ENCODE measurements at places on chromosomes 5 and 9.

DNA sequence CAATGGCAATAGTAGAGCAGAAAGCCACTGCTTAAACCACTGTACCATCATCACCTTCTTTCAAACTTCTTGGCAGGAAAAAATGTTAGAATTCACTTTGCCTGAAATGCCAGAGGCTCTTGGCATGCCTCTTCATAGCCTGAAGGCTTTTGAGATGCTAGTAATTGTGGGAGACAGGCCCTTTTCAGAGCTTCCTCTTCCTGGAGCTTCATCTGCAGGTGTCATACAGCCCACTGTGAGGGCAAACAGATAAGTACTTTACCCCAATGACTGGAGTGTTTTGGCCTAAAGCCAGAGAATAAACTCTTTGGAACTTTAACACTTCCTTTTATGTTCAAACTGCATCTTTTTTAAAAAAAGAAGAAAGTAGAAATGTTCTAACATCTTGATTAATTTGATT lies 81.3 kb upstream of the TMEM171 start:
- DNase-seq, result no peak

GRCh38 chr9:68515326-68516017 lies 25.2 kb downstream of the TMEM252 start:
- DNase-seq, result no peak

- no peak for DNase-seq
Measured at GRCh38 chr9:37005517-37006140, 28.4 kb downstream of the PAX5 start.

DNA sequence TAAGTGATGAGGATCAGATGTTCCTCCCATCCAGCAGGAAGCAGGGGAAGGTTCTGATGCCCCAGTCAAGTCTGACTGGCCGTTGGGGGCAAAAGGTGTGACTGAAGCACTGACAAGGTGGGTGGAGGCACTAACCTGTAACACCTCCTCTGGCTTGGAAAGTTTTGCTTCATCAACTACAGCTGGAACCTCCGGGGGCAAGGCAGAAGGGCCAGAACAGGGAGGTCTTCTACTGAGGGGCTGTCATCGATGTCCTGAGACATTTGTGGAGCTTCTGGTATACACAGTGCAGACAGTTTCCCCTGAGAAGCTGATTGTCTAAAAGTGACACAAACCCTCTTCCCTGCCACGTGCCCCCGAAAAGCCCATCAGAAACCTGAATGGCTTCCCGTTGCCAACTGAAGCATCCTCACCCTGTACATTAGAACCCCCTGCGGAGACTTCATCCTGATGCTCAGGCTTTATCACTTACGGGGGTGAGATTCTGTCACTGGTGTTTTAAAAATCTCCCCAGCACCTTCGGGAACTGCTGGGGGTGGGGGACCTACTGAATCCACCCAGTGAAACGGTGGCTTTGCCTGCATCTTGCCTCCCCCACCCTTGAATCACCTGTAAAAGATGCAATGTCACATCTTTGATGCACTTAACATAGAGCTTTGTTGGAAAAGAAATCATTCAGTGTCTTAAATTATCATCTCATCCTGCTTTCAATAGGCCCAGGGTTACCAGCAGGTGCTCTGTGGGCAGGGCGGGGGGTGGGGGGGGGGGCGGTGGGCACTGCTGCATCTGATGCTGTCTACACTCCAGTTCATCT lies 24.6 kb downstream of the TRAF1 start:
- DNase-seq, result no peak

DNA sequence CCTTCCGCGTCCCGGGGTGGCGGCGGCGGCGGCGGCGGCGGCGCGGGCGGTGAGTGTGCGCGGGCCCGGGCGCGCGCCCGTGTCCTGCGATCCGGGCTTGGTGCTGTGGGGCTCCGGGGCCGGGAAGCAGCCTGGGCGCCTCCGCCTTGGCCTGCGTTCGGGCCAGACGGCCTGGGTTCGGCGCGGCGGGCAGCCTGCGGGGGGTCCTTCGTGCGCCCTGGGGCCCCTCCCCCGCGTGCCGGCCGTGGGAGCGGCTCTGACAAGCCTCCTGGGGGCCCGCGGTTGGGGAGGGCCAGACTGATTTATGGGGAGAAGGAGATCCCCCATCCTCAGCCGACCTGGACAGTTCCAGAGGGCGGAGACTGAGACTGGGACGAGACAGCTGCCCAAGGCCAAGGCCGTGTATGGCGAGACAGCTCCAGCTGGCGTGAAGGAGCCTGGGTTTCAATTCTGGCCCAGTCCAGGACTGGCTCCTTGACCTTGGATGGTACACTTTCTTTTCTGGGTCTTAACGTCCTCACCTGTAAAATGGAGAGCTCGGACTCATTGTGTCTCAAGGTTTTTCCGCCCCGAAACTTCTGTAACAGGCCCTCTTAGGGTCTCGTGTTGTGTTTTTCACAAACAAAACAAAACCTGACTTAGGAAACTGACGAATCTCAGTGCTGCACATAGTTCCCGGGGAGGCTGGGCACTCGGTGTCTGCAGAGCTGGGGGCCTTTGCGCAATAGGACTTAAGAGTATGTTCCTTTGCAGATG lies 603 bp downstream of the TMEM268 start:
- DNase-seq, result peak; percentile 59

GRCh38 chr5:147822686-147823491 lies 8.6 kb downstream of the SPINK1 start:
- DNase-seq, result peak; percentile 13

DNA sequence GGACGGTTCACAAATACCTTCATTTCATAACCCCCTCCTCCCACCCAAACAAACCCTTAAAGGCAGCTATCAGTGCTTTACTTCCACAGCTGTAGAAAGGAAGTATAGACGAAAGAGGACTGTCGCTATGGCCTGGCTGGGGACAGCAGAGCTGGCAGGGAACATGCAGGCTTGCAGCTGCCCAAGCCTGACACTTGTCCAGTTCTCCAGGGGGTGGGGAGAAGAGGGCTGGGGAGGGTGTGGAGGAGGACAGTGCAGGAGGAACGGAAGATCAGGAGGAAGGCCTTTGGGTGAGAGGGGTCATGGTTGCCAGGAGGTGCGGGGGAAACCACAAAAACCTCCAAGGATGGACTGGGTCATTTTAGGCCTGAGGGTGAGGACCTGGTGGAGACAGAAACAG lies 25.9 kb downstream of the ARPC5L start:
- DNase-seq, result no peak

- DNase-seq, result no peak
Measured at GRCh38 chr9:28121366-28121765, 548.1 kb upstream of the C9orf72 start.

DNA sequence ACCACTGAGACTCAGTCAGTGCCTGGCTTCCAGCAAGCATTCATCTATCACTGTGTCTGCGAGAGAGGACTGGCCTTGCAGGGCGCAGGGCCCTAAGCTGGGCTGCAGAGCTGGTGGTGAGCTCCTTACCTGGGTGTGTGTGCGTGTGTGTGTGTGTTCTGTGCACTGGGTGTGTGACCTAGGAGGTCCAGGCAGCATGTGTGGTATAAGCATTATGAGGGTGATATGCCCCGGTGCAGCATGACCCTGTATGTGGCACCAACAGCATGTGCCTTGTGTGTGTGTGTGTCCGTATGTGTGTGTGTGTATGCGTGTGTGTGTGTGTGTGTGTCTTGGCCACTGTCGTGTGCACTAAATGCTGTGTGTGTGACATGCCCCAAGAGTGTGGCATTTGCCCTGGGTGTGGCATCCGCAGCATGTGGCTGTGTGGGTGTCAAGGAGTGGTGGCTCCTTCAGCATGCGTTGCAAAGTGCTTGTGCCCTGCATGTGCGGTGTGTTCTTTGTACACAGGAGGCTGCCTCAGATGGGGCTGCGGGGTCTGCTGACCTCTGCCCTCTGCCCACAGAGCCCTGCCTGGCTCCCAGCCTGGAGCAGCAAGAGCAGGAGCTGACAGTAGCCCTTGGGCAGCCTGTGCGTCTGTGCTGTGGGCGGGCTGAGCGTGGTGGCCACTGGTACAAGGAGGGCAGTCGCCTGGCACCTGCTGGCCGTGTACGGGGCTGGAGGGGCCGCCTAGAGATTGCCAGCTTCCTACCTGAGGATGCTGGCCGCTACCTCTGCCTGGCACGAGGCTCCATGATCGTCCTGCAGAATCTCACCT lies 3.3 kb downstream of the FGFR4 start:
- DNase-seq, result no peak

DNA sequence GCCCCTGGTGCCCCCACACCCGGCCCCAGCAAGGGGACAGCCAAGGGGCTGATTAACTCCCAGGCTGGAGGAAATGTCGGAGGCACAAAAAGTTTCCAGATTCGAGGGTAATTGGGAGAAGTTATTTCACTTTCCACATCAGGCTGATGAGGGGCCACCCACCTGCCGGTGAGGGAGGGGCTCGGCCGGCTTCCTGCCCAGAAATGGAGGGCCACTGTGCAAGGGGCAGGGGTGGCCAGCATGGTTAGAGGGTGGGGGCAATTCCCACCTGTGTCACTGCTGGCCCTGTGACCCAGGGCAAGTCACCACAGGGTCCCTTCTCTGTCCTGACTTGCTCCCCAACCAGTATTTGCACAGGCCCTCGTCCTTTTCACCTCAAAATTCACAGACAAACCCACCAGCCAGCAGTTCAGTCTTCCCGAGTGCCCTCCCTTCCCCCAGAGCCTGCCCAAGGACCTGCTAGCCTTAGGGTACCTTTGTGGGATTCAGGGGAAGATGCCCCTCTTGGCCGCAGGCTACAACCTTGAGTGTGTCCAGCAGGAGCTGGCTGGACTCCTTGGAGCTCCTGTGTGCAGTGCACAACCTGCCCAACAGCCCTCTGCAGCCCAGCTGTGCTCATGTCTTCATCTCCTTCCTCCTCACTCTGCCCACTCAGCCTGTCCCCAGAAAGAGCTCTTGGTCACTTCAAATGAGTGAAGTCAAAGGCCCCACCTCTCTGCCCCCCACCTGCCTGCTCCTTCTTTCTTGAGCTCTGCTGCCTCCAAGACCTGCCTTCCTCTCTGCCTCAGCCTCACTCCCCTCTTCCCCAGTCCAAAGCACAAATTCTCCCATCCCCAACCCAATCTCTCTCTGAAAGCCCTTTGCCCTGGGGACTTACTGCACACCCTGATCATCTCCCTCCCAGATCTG lies 130.5 kb downstream of the BARX1 start:
- no peak for DNase-seq

DNA sequence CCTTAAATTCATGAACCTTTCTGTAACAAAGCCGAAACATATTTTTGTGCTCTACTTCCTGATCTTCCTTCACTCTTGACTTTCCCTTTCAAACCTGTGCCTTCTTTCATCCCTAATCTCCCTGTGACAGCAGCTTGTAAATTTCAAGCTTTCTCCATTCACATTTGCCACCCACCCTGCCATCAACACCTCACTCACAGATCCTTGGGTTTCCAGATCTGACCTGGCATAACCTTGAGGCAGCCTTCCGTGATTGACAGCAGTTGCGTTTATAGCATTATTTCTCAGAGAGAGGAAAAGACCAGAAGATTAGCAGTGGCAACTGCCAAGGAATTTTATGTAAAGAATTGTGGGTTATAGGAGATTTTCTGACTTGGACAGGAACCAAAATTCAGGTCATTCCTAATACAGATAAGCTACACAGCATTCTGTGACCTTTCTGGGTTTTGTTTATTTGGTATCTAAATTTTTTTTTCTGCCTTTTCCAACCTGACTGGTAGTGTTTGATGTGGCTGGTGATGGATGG lies 260.0 kb downstream of the NR2F1-AS1 start:
- no peak for DNase-seq

GRCh38 chr9:32741706-32742105 lies 41.6 kb upstream of the TMEM215 start:
- DNase-seq, result no peak

- DNase-seq, result no peak
Measured at GRCh38 chr9:36457836-36458429, 57.9 kb upstream of the RNF38 start.

- no peak for DNase-seq
Measured at GRCh38 chr5:175837171-175837699, 34.1 kb upstream of the CPLX2 start.

Data from activated naive CD4-positive, alpha-beta T cell treated with anti-CD3 and anti-CD28 coated beads, Interleukin-2, amount 50 U/mL, for 16 hours (primary cell).